ENCODE measurements at places on chromosomes 2 and 18.

DNA sequence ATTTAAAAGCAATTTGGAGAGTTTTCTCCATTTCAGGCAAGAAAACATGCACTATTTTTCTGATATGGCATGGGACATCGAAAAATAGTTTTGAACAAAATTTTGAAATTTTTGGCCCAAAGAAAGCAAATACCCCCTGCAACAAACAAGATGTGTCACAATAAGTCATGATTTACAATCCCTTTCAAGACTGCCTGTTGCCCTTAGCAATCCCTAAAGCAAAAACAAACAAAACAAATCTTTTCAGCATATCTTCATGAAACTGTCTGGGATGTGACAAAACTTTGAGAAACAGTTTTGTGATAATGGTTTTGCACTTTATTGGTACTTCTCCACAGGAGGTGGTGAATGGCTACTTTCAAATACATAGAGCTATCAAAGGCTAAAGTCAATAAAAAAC lies 1888.7 kb upstream of the PIK3C3 start:
- no peak for DNase-seq

DNA sequence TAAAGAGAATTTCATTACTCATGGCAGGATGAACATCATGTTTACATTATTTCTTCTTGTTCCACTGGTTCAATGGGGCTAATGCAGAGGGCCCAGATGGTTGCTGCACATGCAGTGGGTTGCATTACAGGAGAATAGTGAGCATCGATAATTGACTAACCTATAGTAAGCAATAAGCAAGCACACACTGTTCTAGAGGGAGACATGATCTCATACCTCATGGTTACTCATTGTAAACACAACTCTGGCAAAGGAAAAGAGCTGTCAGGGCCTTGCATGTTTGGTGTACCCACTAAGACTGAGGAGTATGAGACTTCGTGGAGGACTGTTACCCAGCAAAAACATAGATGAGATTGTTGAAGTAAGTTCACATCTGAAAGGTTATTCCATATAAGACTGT lies 885.6 kb upstream of the VRK2 start:
- no peak for DNase-seq

- DNase-seq = no peak
Measured at GRCh38 chr2:2057125-2057721, 273.9 kb downstream of the MYT1L start.

DNA sequence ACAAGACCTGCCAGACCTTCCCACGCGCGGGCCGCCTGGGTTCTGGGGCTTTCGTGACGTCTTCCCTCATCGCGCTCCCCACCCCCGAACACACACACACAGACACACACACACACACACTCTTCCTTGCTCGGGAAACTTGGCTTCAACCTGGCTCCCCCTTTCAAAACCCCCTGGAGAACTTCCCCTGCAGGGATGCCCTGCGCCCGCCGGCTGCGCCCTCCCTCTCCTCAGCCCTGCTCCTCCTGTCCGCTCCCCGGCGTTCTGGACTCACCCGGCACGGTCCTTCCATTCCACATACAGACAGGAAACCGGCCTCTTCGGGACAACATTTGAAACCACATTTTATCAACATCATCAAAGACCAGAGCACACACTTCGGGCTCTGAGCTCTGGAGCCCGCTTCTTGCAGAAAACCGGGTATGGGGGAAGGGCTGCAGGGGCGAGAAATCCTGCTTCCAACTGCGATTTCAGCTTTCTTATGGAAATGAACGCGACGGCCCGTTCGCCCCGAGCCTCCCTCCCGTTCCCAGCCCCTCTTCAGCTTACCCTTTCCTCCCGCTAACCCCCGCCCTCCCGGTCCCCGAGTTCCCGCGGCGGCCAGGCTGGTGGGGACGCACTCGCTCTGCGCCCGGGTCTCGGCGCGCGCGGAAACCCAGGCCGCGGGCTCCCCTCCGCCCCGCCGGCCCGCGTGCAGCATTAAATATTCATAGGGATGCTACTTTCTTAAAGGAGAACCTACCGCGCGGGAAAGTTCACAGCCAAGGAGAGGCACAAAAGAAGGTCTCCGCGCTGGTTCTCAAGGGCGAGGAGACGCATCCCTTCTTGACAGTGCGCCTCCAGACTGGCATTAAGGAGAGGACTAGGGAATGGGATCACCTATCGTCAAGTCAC lies 18.3 kb downstream of the POU3F3 start:
- DNase-seq = no peak

DNA sequence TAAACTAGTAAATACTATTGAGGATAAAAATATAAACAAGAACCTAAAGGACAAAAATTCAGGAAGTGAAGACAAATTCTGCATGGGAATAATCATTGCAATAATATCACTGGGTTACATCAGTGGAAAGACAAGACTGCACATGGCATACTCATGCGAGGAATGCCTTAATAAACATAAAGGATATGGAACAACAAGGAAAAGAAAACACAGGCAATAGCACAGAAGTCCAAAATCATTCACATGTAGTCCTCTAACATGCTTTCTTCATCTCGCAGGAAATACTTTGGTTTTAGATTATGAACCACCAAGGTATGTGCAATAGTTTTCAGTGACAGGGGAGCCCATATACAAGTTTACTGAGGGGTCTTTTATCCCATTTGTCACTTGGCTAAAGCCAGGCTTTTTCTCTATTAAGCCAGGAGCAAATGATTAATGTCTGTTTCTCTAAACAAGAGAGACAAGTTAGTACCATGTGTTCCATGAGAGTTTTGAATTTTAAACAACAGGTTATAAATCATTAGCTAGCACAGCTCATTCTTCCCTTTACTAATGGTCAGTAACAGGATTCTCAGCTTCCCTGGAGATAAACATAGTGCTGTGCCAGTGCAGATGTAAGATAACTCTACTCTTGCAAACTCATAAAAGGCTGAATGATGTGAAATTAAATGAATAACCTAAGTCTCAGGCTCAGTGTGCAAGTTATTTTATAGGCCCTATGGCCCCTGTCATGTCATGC lies 353.6 kb upstream of the FSIP2 start:
- DNase-seq = no peak

DNA sequence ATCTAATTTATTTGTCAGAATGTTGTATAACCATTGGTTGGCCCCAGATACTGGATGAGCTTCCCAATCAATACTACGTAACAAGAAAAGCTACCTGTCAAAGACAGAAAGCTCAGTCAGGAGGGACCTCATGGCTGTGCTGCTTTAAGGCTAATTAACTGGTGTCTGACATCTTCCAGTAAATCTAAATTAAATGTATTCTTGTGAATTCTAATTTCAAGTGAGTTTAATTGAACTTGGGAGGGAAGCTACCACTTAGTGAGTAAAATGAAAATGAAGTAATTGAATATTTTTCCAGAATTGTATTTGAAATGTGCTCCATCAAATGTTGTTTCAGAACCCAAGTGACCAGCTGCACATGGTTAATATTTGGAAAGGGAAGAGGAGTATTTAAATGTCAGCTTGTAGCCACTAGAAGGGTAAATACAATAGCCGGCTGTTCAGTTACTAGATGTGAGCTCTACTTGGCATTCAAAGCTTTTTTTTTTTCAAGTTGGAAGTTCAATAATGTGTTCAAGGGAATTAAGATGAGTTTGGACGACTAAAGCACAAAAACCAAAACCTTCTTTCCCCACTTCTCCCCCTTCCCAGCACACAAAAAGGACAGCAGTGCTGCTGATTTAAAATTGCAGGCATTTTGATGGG lies 62.0 kb downstream of the GPR39 start:
- no peak for DNase-seq

DNA sequence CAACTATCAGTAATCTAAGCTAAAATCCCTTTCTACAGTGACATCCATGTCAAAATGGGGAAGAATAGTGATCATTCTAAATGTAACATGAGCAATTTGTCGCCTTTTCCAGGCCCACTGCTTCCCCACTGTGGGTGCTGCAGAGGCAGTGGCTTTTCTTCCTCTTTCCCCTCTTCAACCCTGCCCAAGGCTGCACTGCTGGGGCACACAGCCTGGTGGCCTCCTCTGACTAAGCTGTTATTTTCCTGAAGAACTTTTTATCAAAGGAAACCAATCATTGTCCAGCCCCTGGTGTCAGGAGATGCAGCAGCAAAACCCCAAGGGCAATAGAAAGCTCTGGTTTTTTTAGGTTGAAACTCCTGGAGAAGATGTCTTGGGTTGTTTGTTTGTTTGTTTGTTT lies 117.6 kb upstream of the KLF7 start:
- no peak for DNase-seq

- DNase-seq = no peak
Measured at GRCh38 chr2:174051741-174052583, 86.8 kb upstream of the SP3 start.

Data from left renal pelvis (tissue), 4 donors.